ENCODE measurements at places on chromosomes 1 and 21.

DNA sequence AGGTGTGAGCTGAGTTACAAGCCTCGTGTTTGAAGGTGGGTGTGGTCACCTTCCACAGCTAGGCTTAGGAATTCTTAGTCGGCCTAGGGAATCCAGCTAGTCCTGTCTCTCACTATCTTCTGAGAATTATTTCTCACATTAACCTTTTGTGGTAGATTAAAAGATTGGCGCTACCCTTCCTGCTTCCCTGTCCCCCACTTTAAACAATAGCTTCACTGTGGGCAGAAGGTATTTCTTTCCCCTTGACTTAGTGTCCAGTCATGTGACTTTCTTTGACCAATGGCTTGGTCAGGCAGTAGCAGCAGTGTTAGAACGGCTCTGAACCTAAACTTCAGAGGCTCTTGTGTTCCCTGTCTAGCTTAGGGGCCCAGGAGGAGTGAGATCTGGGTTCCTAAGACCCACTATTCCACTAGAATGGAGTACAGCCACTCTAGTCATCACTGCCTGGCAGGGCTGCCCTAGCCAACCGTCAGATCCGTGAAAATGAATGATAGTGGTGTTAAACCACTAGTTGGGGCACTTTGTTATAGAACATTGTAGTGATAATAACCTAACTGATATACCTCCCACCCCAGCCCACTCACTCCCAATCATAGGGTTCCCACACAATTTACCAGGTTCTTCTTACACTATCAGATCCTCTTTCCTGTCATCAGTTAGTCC, 13.9 kb upstream of the C1orf141 start:
- DNase-seq: no peak

GRCh38 chr21:15255261-15255660, 190.5 kb upstream of the NRIP1 start:
- DNase-seq: no peak

GRCh38 chr1:98783821-98784220, 122.3 kb downstream of the SNX7 start:
- no peak for DNase-seq

GRCh38 chr1:41350055-41350378, 11.2 kb upstream of the FOXO6 start:
- no peak for DNase-seq

DNA sequence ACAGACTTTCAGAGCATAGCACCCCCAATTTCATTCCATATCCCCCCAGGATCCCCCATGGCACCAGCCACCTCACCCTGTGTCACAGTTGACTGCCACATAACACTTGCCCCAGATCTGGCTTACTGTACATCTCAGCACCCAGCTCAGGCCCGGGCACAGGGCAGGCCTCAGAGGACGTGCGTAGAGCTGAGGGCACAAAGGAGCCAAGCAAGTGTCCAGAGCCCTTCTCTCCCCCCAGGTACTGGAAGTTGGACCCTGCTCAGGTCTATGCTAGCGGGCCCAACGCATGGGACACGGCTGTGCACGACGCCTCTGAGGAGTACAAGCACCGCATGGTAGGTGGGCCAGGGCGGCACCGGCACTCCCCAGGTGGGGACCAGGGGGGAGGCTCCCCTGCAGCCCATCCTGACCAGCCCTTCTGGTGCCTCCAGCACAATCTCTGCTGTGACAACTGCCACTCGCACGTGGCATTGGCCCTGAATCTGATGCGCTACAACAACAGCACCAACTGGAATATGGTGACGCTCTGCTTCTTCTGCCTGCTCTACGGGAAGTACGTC, 8.0 kb upstream of the SYTL1 start:
- DNase-seq: no peak

DNA sequence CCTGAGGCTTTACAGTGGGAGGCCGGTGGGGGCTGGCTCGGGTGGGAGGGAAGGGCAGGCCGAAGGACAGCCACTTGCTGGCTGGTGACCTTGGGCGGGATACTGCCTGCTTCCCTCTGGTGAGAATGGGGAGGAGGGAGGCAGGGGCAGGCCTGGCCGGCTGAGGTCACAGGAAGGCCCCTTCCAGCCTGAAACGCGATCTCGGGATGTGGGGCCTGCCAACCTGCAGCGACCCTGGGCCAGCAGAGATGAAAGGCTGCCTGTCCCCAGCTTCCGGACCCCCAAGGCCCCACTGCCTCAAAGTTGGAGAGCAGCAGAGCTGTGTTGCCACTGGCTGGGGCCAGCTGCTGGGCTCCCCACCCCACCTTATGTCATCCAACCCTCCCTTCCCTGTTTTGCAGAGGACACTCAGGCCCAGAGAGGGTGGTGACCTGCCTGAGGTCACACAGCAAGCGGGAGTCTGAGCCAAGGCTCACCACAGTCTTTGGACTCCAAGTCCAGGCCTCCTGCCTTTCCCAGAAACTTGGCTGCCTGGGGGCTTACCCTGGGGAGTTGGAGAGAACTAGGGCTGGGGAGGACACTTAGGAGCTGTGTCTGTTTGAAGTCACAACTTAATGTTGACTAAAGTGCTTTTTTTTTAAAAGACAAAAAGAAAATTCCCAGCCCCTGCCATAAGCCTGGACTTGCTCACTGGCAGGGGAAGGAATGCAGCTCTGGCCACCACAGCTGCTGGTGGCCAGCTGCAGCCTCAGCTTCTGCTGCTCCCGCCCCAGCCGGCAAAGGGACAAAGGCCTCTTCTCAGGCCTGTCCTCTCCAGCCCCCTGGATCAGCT, 14.8 kb upstream of the WASF2 start:
- DNase-seq: no peak

- no peak for DNase-seq
These were observed 40.6 kb upstream of the MAP10 start for GRCh38 chr1:232764458-232765251.

- DNase-seq: no peak
These were observed 40.4 kb upstream of the RPL11 start for GRCh38 chr1:23651069-23651808.

- no peak for DNase-seq
These were observed 2.6 kb downstream of the PTAFR start for GRCh38 chr1:28173980-28174297.
